Stimulated activated CD8-positive, alpha-beta memory T cell treated with anti-CD3 and anti-CD28 coated beads, Interleukin-15, amount 100 ng/mL, for 48 hours (primary cell): ENCODE measurements at places on chromosomes 12 and 14.

- no peak for DNase-seq
Observed at GRCh38 chr12:11584221-11584855, 65.1 kb upstream of the ETV6 start.

- DNase-seq, result no peak
Observed at GRCh38 chr12:22377731-22378496, 43.4 kb upstream of the ST8SIA1 start.

GRCh38 chr12:79591988-79592387, 98.8 kb downstream of the PAWR start:
- no peak for DNase-seq

- DNase-seq, result no peak
Observed at GRCh38 chr14:33908540-33909223, 42.2 kb downstream of the EGLN3 start.

- DNase-seq, result no peak
Observed at GRCh38 chr14:94654071-94654861, 42.1 kb downstream of the SERPINA3 start.

GRCh38 chr12:3333991-3334391, 157.0 kb upstream of the PRMT8 start:
- no peak for DNase-seq

DNA sequence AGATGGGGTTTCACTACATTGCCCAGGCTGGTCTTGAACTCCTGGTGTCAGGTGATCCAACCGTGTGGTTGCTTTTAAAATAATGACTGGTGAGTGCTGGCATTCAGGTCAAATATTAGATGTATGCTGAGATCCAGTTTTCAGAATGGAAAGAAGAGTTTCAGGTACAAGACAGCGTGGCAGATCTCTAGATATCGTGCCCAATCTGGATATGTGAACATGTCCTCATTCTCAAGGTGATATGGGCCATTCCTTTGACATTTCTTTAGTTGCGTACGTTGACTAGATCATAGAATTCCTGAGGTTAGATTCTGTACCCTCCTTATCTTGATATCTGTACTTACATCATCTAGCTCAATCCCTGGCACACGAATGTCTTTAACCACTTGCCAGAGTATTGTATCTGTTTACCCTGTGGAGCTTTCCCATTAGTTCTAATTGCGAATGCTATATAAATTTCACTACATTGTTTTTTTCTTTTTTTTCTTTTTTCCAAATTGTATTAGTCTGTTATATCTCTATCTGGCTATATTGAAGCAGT, 80.2 kb downstream of the ANO6 start:
- DNase-seq, result no peak
